Aorta (tissue), 5 donors: ENCODE measurements at places on chromosomes 16 and 17. TPM values are rescaled to one million over a fixed set of nuclear protein-coding genes. Genes with fewer than 3 reads are reported as not detected.

The TEKT5 gene
- polyA plus RNA-seq = not detected

The PPP1R27 gene
- polyA plus RNA-seq = 0.41 TPM

The DNAAF1 gene
- not detected for polyA plus RNA-seq

The RMI2 gene
- polyA plus RNA-seq = 0.61 TPM

The LRRC37A gene
- polyA plus RNA-seq = 1.0 TPM

The NTHL1 gene
- polyA plus RNA-seq = 24.4 TPM

The HIGD1B gene
- not detected for polyA plus RNA-seq

DNA sequence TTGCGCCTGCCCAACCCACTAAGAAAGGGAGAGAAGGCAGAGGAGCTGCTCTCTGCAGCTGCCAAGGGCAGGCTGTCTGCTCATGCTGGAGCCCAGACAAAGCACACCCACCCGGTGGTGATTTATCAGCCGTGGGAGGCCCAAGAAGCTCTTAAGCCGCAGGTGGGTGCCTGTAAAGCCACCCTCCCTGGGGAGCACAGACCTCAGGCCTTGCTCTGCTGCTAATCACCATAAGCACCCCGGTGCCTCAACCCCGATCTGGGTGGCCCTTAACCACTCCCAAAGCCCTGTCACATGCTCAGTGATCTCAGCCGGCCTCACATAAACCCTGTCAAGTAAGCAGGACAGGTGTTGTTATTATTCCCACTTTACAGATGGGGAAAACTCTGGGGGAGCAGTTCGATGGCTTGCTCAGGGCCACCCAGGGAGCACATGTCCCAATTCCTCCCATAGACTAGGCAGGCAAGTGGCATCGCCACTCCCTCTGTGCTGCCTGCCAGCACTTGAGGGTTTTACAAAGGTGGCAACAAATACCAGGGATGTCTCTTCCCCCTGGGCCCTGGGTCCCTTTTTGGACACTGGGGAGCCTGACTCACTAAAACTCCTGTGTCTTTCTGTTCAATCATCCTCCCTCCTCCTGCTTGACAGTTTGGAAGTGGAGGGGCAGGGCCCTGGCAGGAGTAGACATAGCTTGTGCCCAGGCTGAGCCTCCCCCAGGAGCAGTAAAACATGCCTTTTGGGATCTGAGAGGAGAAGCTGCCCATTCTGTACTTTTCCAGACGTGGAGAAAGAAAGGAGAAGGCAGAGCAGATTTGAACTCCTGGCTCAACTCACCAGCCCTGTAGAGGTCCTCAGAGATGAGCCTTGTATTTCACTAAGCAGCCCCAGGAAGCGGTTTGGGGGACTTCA lies 299.3 kb downstream of the SOX9 start:
- H3K4me1 ChIP-seq = no peaks in the 10 kb centered on the region
- no peak for DNase-seq
- no peak overlapping the region for H3K27ac ChIP-seq
- H3K27me3 ChIP-seq = no peaks in the 10 kb centered on the region

GRCh38 chr16:19524356-19524615 lies 544 bp downstream of the CCP110 start:
- no peak for DNase-seq
- H3K27me3 ChIP-seq = no peaks in the 10 kb centered on the region
- no peaks in the 10 kb centered on the region for H3K36me3 ChIP-seq
- no peak overlapping the region for H3K27ac ChIP-seq
- H3K4me1 ChIP-seq = peaks cover 3% of the 10 kb centered on the region
- peak overlapping the region; percentile 87 for H3K4me3 ChIP-seq

DNA sequence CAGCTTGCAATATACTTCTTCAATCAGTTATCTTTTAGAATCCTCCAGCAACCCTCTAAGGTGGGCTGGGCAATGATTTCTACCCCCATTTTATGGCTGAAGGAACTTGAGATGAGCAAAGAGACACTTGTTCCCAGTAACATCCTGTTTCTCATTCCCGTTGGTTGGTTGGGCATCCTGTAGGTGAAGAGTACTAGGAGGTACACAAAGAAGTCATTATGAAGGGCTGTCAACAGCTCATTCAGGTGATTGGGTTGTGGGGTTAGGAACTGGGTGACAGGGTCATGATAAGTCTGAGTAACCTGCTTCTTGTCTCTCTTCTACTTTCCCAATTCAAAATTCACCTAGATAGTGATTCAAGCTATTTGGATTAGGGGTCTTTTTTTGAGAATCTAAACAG lies 76.5 kb downstream of the MMD start:
- DNase-seq = no peak
- H3K36me3 ChIP-seq = no peaks in the 10 kb centered on the region
- H3K4me3 ChIP-seq = no peak overlapping the region

DNA sequence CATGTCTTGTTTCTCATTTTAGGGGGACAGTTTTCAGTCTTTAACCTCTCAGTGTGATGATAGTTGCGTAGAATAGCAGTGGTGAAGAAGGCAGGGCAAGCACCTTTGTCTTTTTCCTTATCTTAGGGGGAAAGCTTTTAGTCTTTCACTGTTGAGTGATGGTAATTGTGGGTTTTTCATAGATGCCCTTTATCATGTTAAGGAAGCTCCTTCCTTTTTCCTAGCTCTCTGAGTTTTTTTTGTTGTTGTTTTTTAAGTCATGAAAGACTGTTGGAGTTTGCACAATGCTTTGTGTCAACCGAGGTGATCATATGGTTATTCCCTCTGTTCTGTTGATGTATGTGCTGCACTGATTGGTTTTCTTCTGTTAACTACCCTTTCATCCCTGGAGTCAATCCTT lies 15.7 kb downstream of the NOL11 start:
- no peaks in the 10 kb centered on the region for H3K4me1 ChIP-seq
- H3K4me3 ChIP-seq = no peak overlapping the region
- no peaks in the 10 kb centered on the region for H3K27me3 ChIP-seq
- H3K27ac ChIP-seq = no peak overlapping the region
- H3K36me3 ChIP-seq = no peaks in the 10 kb centered on the region

- H3K36me3 ChIP-seq = no peaks in the 10 kb centered on the region
- no peaks in the 10 kb centered on the region for H3K27me3 ChIP-seq
- no peak overlapping the region for H3K27ac ChIP-seq
- H3K4me1 ChIP-seq = no peaks in the 10 kb centered on the region
These were observed 28.3 kb downstream of the LYRM1 start for GRCh38 chr16:20928774-20929411.

- DNase-seq = no peak
- no peaks in the 10 kb centered on the region for H3K27me3 ChIP-seq
- no peaks in the 10 kb centered on the region for H3K4me1 ChIP-seq
- no peak overlapping the region for H3K27ac ChIP-seq
These were observed 46.5 kb downstream of the CNOT1 start for GRCh38 chr16:58582971-58583765.

DNA sequence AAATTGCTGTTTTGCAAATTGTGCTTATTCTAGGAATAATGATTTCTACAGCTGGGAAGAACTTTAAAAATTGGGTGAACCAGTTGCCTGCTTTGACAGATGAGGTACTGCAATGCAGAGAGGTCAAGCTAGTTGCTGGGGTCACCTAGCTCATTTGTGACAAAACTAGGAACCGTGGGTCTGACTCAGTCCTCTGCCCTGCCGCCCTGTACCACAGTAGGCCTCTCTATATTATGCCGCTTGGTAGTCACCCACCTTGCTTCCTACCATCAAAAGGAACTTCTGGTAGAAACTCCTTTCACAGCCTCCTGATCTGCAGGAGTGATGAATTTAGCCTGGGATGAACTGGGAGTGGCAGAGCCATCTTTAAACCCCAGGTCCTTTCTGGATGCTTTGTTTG lies 105.7 kb downstream of the PITPNC1 start:
- no peaks in the 10 kb centered on the region for H3K4me1 ChIP-seq
- H3K4me3 ChIP-seq = no peak overlapping the region
- no peak for DNase-seq
- H3K27ac ChIP-seq = no peak overlapping the region
- H3K27me3 ChIP-seq = no peaks in the 10 kb centered on the region

GRCh38 chr17:61837175-61838051 lies 25.9 kb downstream of the BRIP1 start:
- H3K36me3 ChIP-seq = no peaks in the 10 kb centered on the region
- peak; percentile 62 for DNase-seq
- no peaks in the 10 kb centered on the region for H3K27me3 ChIP-seq
- no peak overlapping the region for H3K27ac ChIP-seq
- no peak overlapping the region for H3K4me3 ChIP-seq
- no peaks in the 10 kb centered on the region for H3K4me1 ChIP-seq

DNA sequence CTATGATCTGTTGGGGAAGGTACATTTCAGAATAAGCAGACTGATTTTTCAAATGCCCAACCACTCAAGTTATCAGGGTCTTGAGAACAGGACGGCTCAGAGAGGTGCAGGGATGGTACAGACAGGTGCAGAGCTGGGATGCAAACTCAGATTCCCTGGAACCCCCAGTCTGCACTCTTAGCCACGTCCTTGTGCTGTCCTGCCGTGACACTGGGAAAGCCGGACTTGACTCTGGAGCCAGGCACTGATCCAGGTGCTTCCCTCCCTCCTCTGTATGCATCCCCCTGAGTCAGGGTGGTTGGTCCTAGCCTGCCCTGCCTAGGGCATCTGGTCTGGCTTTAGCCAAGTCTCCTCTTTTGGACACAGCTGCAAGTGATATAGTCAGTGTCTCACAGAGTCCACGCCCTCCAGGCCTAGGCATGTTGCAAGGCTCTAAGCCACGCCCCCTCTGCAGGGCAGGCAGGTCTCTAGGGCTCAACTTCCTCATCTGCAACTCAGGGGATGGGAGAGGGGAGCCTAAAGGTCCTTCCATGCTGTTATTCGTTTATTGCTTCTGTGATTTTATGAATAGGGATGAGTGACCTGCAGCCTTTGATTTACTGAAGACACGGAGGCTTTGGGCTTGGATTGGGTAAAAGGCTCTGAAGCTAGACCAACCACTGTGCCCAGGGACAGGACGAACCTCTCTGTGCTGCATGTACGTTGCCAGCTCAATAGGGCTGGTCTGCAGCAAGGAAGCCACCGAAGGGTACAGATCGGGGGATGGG lies 97.3 kb downstream of the SDK2 start:
- no peaks in the 10 kb centered on the region for H3K36me3 ChIP-seq
- DNase-seq = peak; percentile 74
- H3K4me1 ChIP-seq = no peaks in the 10 kb centered on the region
- no peaks in the 10 kb centered on the region for H3K27me3 ChIP-seq
- no peak overlapping the region for H3K4me3 ChIP-seq
- H3K27ac ChIP-seq = no peak overlapping the region

- H3K36me3 ChIP-seq = no peaks in the 10 kb centered on the region
These were observed 41.0 kb downstream of the TADA2A start for GRCh38 chr17:37447641-37448040.

GRCh38 chr16:2341456-2342447 lies 1.2 kb upstream of the ABCA3 start:
- H3K4me3 ChIP-seq = no peak overlapping the region
- H3K36me3 ChIP-seq = no peaks in the 10 kb centered on the region
- no peaks in the 10 kb centered on the region for H3K4me1 ChIP-seq
- peak; percentile 79 for DNase-seq

DNA sequence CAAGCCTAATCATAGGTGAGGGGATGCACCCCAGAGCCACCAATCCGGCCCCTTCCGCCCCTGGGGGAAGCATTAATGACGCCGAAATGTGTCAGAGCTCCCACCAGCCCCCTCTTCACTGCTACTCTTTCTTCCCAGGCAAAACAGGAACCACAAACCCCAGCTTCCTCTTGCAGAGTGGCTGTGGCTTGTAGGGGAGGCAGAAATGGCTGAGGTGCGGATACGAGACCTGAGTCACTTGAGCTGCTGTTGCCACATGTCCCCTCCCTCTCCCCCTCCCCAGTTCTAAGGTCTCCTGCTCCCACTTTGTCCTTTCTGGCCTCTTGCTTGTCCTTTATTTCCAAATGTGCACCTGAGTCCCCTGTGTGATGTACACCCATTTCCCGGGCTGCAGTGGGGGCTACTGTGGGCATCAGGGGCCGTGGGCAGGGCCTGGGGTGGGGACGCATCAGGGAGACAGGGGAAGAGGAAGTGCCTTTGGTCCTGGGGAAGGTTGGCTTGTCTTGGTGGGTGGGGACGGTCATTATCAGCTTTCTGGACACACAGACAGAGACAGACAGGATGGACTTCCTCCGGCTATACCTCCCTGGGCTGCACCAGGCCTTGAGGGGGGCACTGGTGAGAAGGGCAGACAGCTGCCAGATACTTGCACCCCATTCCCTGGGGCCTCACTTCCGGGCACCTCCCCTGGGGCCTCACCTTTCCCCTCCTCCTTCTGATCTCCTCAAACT lies at the start of gene APOBR:
TSS of gene APOBR (plus strand) at position 523 of the 731 bp plus-strand sequence. CDS start at position 562, 39 bp downstream.
- no peak within 1 kb of the TSS for H3K27ac ChIP-seq
- H3K36me3 ChIP-seq = no peaks in the 10 kb centered on the region
- no peak within 1 kb of the TSS for H3K4me3 ChIP-seq
- no peaks in the 10 kb centered on the region for H3K27me3 ChIP-seq
- no peaks in the 10 kb centered on the region for H3K4me1 ChIP-seq
- DNase-seq = no peak

GRCh38 chr17:58136669-58137279 lies 11.4 kb upstream of the OR4D1 start:
- no peaks in the 10 kb centered on the region for H3K4me1 ChIP-seq
- H3K36me3 ChIP-seq = no peaks in the 10 kb centered on the region
- no peak overlapping the region for H3K4me3 ChIP-seq
- H3K27me3 ChIP-seq = no peaks in the 10 kb centered on the region
- DNase-seq = no peak
- no peak overlapping the region for H3K27ac ChIP-seq

GRCh38 chr17:18140648-18141047 lies 32.1 kb downstream of the MYO15A start:
- no peaks in the 10 kb centered on the region for H3K36me3 ChIP-seq
- no peak for DNase-seq
- no peaks in the 10 kb centered on the region for H3K27me3 ChIP-seq
- no peak overlapping the region for H3K4me3 ChIP-seq
- H3K4me1 ChIP-seq = no peaks in the 10 kb centered on the region
- no peak overlapping the region for H3K27ac ChIP-seq

DNA sequence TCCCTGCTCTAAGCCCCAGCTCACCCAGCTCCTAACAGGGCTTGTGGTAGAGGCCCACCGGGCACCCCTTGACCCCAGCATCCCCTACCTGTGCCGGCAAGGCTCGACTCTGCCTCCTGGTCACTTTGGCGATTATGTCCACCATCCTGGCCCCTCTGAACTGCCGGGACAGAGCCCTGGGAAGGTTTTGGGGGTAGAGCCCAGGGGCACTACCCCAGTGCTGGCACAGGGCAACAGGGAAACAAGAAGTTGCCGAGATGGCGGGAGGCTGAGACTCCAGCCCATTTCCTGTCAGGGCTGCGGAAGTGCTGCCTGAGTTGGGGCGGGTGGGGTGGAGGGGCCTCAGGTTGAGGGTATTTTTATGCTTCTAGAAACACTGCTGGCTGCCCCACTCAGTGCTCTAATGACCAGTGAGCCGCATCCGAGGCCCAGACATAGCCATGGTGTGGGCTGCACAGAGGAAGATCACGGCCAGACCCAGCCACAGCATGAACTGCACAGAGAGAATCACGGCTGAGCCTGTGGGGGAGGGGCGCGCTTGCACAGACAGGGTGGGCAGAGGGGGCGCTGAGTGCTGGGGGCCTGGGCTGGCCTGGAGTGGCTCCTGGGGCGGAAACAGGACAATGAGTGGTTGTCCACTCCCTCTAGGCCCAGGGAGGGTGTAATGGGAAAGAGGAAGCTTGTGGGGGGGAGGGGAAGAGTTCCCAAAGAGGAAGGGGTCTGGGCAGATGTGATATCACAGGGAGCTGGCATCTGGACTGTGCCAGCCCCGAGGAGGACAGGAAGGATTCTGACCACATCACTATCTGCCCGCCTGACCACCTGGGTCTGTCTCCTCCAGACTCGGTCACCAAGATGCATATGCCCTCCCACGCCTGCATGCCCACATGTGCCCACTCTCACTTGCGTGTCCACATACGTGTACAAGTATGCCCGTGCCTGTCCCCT lies 22.3 kb downstream of the ARHGAP27 start:
- H3K27ac ChIP-seq = no peak overlapping the region
- no peaks in the 10 kb centered on the region for H3K36me3 ChIP-seq
- H3K4me1 ChIP-seq = no peaks in the 10 kb centered on the region
- H3K4me3 ChIP-seq = no peak overlapping the region
- no peak for DNase-seq
